ENCODE measurements at places on chromosomes 16 and 17.

DNA sequence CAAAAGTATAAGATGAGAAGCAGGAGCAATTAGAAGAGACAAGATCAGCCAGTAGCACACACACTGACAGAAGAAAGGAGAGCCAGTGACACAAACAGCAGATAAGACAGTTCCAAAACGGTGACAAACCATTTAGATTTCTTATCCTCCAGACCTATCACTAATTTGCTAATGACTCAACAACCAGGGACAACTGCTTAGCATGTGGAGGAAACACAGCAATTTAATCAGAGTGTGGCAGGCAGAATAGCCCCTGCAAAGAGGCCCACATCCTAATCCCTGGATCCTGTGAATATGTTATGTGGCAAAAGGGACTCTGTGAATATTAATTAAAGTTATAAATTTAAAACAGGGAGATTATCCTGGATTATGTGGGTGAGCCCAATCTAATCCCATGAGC, 81.1 kb downstream of the CACNG1 start:
- DNase-seq = peak; percentile 20

- no peak for DNase-seq
Measured at GRCh38 chr16:69554495-69554894, 11.3 kb upstream of the NFAT5 start.

DNA sequence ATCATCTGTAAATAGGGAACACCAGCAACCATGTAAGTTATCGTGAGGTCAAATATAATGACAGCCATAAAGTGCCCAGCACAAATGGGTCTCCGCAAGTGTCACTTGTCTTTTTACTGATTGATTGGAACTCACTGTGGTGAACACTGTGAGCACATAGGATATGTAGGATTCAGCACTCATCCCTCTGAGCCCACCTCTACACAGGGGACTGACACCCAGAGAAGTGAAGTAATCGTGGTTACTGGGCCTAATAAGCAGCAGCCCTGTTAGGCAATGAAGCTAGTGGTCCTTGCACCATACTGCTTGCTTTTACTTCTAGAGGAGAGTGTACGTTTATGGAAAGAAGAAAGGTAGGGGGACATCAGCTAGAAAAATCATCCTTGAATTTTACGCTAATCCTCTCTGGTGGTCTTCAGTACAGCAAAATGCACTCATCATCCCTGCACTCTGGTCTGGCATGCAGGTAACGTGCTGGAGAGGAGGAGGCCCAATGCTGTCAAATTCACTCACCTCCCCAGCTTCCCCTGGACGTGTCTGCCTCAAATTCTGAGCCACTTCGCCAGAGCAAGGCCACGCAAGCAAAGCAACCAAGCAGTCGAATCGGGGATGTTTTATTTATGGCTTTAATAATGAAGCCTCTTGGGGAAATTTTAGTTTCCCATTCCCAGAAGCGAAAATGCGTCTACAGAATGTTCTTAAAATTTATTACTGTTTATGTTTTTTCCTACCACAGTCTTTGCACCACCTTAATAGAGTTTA, 74.7 kb downstream of the YPEL2 start:
- no peak for DNase-seq

DNA sequence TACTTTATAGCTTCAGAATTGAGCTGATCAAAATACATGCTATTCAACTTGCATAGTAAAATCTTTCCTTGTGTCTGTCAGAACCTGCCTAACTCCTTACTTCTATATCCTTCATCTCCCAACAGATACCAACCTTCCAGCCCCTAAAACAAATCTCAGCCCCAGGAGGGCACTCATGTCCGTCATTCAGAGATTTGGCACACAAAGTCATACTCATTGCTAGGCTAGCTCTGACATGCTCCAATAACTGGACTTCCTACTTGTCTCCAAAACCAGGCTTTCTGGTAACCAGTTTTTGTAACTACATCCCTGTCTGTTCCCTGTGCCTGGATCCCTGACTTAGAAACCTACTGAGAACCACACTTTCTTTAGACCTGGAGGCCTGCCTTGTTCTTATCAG, 37.5 kb upstream of the DHX40 start:
- no peak for DNase-seq

- no peak for DNase-seq
Measured at GRCh38 chr17:76878568-76878967, 10.4 kb downstream of the MGAT5B start.

DNA sequence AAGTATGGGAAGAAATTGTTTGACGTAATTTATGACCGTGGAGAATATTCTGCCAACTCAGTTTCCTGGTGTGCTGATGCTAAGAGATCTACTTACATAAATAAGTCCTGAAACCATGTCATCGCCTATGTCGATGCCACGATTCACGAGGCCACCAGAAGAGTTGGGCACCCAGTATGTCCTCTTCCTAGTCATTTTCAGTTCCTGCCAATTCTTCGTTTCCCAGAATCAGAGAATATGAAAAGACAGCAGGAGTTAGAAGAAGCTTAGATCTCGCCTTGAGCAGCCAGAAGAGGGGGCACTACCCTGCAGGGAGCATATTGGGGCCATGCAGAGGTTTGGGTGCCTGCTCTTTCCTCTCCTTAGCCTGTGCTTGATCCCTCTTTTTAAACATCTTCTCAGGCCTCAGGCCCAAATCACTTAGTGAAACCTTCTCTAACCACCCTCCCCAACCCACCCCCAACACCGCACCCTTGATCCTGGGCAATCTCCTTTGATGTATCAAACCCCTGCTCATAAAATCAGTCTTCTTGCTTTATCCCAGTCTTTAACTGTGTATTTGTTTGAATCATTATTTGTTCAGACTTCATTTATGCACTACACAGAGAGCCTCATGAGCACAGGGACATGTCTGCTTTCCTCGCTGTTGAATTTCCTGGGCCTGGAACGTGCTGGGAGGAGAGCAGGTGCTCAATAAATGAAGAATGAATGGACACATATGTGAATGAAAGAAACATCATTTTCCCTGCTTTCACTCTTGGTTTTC, 12.2 kb upstream of the LONP2 start:
- no peak for DNase-seq

- DNase-seq = peak; percentile 12
Measured at GRCh38 chr16:21952040-21952792, 945 bp upstream of the UQCRC2 start.

DNA sequence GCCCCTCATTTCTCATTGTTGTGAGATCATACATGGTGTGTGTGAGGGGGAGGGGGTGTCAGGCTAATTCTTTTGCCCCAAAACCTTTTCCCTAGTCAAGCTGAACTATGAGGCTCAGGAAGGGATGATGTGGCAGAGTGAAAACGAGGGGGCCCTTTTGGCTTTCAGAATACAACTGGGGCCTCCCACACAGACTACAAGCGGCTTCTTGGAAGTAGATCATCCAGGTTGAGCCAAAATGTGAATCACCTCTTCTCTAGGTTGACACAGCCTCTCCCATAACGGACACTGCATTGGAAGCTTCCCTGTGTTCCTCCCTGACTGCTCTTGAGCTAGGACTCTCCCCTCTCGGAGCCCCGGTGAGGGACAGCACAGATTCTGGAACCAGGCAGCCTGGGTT, 2.3 kb upstream of the ALKBH5 start:
- no peak for DNase-seq

DNA sequence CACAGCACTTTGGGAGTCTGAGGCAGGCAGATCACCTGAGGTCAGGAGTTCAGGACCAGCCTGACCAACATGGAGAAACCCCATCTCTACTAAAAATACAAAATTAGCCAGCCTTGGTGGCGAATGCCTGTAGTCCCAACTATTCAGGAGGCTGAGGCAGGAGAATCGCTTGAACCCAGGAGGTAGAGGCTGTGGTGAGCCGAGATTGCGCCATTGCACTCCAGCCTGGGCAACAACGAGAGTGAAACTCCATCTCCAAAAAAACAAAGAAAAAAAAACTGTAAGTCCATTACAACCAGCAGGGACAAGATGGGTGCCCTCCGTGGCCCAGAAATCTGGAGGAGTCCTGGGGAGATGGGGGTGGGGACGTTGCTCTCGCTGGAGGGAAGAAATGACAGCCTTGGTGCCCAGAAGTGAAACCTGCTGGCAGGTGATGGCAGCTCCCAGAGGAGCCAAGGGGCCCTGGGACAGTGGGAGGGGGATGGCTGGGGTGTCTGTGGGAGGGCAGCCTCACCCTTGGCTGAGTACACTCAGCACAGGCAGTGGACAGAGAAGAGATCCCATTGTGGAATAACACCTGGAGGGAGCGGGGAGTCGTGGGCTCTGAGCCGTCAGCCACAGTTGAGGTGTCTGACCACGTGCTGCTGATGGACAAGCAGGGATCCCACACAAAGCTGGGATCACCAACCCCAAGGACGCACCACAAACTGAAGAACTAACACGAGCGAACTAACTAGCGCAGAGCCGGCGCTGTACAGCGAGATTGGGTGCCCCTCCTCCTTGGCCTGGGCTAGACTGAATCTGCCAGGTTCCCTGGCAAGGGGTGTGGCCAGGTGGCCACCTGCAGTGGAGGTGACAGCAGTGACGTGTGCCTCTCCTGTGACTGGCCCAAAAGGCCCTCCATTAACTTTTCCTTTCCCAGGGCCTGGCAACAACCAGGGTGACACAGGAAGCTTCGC, 46.9 kb upstream of the BAHCC1 start:
- DNase-seq = no peak

DNA sequence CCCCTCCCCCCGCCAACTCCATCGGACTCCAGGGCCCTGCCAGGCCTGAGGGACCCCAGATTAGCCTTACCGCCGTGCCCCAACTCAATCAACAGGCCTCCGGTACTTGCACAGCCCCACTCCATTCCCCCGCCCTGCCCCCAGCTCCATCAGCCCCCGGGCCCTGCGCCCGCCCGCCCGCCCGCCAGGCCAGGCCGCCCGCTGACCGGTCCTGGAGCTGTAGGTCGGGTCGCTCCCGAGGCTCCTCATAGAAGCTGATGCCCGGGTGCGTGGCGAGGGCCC, 308 bp downstream of the GTF3C1 start:
- no peak for DNase-seq

GRCh38 chr16:61885343-61885742, 150.9 kb downstream of the CDH8 start:
- DNase-seq = no peak

DNA sequence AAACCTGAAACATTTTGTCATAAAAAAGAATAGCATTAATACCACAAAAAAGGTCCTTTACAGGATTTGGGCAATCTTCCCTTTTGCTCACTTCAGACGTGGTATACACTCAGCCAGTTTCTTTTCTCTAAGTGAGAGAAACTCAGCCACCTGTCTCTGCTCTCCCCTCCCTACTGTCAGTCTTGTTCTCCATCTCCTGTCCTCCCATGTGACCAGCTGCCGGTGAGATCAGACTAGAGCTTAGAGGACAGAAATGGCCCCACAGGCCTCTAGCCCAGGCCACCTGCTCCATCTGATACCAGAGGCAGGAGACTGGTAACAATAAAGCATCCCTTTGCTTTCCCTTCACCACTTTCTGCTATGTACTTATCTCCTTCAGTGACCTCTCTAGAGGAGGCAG, 34.9 kb downstream of the CMC2 start:
- no peak for DNase-seq

DNA sequence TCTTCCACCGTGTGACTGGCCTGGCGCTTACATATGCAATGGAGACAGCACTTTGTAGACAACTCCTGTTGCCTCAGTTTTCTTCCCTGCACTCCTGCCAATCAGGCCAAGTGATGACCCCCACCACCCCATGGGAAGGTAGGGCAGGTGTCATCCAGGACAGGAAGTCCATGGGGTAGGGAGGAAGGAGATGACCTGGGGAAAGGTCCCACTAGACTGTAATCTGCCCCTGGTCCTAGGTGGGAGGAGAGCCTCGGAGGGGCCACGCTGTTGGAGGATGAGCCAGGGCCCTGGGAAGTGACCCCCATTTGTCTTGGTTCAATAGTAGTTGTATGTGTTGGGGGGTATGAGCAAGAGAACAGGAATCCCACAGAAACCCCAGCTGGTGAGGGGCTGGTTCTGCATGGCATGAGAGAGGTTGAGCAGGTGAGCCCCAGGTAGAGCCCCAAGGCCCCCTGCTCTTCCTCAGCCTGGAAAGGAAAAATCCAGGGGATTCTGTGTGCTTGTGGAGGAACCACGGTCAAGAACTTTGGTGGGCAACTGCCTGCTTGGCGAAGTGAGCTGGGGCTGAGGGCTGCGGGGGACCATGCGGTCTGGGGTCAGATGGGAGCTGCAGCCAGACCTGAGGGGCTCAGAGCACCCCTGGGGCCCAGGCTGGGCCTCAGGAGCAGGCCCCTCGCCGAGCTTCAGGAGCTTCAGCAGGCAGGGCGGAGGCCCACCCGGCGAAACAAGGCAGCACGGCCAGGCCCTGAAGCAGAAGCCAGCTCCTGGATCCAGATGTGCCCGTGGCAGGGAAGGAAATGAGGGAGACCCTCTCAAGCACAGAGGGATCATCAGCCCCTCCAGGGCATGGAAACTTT, 50.7 kb downstream of the NT5M start:
- no peak for DNase-seq

GRCh38 chr16:9203956-9204355, 112.5 kb downstream of the HAPSTR1 start:
- no peak for DNase-seq

- DNase-seq = no peak
Measured at GRCh38 chr17:37088913-37089312, 140.2 kb downstream of the AATF start.

- no peak for DNase-seq
Measured at GRCh38 chr17:6384481-6384880, 50.4 kb downstream of the AIPL1 start.

DNA sequence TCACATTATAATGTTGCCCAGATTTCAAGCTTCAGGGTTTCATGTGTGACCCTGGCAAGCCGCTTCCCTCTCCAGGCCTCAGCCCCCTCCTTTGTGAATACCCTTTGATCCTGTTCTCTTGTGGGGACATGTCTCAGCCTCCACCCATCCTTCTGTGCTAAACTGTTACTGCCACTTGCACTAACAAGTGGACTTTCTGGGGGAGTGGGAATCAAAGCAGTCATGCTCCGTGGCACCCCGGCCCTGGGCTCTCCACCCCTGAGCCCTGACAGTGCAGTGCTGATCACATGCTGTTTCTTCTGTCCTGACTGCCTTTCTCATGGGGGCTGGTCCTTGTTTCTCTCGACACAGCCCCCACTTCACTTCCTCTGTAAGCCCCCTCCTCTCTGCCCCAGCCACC, 9.7 kb upstream of the DCAF7 start:
- DNase-seq = no peak

GRCh38 chr17:82966415-82966814, 113.0 kb upstream of the METRNL start:
- no peak for DNase-seq

- DNase-seq = no peak
Measured at GRCh38 chr17:44236444-44236991, 17.0 kb upstream of the UBTF start.

- no peak for DNase-seq
Measured at GRCh38 chr17:58005031-58005727, 1.9 kb downstream of the SRSF1 start.

Data from RCC 7860 (cell line).